Activated T-helper 1 cell treated with anti-CD3 and anti-CD28 coated beads, Interleukin-2, amount 50 U/mL, for 16 hours (primary cell): ENCODE measurements at places on chromosomes 11 and 22.

DNA sequence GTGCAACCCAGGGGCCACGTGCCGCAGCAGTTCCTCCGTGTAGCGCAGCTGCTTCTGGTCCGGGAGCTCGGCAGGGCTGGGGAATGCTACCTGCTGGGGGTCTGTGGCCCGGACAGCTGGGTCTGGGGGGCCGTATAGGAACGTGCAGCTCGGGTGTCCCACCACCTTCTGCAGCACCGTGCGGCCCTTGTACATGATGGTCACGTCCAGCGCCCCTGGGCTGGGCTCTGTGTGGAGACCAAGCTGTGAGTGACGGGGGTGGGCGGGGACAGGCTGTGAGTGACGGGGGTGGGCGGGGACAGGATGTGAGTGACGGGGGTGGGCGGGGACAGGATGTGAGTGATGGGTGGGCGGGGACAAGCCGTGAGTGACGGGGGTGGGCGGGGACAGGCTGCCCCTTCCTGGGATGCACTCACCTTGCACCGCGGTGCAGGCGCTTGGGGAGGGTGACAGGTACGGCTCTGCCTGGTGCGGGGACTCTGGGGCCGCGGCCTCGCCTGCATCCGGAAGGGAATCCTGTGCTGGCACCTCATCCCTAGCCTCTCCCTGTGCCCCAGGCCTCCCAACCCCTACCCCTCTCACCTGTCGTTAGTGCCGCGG lies 2.3 kb downstream of the IRF7 start:
- DNase-seq, result peak; percentile 72

DNA sequence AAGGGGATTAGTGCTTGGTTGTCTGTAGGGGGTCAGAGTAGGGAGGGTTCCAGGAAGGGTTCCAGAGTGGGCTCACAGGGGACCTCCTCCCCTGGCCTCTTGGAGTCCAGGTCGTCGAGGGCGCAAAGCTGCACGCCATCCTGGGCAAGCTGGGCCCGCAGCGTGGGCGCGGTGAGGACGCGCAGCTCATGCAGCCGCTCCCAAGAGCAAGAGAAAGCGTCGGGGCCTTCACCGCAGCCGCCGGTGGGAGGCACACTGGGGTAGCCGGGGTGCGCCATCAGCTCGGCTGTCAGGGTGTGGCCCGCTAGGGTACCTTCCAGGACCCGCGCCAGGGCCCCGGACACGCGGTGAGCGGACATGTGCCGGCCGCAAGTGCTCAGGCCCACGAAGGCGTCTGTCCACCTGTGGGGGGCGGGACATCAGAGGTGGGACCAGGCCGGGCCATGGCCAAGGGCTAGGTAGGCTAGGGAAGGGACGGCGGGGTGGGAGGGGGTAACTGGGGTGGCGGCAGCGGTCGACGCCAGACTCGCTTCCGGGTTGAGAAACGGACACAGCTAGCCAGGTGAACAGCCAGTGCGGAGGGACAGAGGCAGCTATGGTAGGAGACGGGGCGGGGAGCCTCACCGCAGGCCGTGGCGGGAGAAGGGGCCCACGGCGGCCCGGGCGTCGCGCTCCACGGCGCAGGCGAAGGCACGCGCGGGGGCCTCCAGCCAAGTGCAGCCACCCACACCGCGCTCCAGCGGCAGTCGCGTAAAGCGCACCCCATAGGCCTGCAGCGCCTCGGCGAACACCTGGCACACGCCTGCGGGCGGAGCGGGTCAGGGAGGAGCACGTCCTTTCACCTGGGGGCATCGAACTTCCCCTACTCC lies 1.2 kb downstream of the YDJC start:
- DNase-seq, result no peak

DNA sequence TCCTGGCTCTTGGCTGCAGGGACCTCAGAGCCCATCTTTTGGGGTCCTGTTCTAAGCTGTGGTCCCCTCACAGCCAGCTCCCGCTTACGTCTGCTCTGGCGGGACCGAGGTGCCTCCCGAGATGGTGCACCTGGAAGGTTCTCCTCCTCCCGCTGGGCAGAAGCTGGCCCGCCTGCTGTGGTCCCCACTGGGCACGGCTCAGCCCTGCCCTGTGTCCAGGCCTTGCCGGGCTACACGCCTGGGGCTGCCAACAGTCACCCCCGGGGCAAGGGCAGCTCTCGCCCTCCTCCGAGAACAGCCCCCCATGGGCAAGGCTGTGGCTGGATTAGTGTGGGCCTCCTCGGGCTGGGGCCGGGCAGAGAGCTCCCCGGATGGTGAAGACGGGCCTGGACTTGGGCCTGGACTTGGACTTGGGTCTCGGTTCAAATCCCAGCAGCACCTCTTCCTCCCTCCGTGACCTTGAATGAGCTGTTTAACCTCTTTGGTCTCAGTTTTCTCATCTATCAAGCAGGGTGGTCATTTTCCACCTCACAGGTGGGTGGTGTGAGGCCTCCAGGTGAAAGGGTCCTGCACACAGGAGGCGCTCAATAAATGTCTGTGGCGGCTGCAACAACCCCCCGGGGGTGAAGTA lies 998 bp downstream of the BAIAP2L2 start:
- no peak for DNase-seq

- DNase-seq, result no peak
Observed at GRCh38 chr11:34586488-34587281, 34.2 kb upstream of the EHF start.

DNA sequence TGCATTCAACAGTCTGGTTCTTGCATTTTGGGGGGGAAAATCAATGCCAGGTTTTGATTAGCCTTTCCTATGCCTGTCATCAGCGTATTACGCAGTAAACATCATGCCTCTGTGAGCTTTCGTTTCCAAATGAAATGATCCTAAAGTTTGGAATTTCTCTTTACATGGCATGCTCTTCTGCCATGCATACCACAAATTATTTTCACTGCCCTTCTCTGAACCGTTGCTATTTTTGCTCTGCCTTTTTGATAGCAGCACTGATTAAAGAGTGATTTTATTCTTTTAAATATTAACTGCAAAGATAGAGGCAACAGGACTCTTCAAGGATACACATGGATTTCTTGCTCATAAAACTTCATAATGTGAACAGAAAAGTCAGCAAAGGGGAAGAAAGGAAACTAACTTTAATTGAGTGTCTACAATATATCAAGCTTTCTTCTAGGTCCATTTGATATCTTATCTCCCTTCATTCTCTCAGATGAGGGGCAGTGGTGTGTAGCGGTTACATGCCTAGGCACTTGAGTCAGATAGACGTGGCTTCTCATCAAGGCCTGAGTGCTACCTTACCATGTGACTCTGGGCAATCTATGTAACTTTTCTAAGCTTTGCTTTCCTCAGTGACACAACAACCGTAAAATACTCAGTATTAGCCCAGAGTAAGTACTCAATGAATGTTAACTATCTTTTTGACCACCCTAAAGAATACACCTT lies 25.0 kb upstream of the FZD4 start:
- DNase-seq, result no peak

DNA sequence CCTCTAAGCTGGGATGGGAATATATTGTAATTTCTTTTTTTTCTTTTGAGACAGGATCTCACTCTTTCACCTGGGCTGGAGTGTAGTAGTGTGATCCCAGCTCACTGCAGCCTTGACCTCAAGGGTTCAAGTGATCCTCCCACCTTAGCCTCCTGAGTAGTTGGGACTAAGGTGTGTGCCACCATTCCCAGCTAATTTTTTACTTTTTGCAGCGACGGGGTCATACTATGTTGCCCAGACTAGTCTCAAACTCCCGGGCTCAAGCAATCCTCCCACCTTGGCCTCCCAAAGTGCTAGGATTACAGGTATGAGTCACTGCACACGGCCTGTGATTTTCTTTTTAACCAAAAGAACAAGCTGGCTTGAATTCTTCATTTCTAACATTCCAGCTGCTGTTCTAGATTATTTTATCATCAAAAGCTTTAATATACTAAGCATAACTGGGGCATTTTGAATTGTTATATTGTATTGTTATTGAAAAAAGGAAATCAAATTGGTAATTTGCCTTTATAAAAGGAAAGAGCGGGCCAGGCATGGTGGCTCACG lies 26.8 kb upstream of the PPP2R1B start:
- no peak for DNase-seq

GRCh38 chr11:87235366-87235765 lies 197.6 kb downstream of the TMEM135 start:
- no peak for DNase-seq

- no peak for DNase-seq
Observed at GRCh38 chr22:35312198-35313059, 12.7 kb downstream of the TOM1 start.

DNA sequence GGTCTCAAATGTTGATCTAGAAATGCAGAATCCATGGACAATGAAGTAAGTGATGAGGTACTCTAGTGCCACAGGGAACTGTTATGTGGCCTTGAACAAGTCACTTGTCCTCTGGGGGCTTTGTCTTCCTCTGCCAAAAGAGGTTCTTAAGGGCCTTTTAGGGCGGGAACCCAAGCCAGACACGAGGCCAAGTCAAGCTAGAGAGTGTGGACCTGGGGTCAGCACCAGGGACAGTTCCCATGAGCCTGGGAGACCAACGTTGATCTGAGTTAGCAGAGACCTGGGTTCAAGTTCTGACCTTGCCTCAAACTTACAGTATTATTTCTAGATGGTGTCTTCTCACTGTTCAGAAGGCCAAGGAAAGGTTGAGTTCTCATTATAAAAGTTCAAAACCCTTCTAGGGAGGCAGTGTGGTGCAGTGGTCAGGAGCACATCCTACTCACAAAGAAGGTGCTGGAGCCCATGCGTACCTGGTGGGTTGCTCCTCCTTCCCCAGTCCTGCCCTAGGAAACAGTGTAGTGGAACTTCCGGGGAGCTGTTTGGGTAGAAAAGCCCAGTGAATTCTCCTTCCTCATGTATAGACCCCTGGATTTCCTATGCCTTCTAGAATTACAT lies 121.5 kb downstream of the CHST1 start:
- no peak for DNase-seq

GRCh38 chr11:95849087-95849825 lies 59.0 kb downstream of the CEP57 start:
- DNase-seq, result no peak

DNA sequence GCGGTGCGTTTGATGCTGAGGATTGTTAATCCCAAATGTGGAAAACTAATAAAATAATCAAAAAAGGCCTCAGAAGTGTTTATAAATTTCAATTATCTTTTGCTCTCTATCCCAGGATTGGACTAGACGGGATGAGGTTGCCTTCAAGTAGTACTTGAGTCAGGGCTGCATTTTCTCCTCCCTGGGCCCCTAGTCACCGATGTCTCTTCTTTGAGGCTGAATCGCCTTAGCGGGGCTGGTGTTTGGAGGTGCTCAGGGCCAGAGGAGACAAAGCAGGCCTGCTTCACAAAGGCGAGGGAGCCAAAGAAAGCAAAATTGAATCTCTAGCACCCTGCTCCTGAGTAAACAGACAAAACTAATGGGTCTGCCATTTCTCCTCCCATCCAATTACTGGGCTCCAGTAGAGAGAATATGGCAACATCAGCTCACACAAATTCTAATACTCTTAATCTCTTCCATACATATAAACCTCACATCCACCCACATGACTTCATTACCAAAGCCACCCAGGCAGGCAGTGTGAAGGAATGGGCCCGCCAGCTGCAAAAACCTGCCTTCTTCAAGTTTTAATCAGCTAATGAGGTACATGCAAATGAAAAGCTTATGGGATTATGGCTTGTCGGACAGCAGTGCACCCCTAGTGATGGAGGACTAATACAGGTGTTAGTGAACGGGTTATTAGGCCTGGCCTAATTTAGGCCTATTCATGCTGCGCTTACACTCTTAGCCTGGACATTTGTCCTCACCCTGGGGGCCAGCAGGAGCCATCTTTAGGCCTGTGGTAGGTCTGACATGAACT lies 52.7 kb upstream of the HTATIP2 start:
- no peak for DNase-seq

DNA sequence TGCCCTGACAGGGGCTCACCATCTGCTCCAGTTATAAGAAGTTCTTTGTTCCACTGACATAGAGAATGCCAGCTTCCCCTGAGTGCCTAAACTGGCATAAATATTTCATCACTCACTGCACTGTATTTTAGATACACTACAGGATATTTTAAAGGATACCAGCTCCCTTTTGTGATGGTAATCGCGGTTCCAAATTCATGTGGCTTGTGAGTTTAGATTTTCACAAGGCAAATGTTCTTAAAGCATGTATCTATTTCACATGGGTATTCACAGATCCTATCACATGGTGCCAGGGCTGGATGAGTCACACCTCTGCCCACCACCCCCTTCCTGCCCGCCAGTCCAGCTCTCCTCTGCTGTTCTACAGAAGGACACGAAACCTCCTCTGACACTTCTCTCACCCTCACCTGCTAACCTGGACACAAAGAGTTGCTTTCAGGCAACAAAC lies 105.5 kb downstream of the KCNC1 start:
- no peak for DNase-seq

DNA sequence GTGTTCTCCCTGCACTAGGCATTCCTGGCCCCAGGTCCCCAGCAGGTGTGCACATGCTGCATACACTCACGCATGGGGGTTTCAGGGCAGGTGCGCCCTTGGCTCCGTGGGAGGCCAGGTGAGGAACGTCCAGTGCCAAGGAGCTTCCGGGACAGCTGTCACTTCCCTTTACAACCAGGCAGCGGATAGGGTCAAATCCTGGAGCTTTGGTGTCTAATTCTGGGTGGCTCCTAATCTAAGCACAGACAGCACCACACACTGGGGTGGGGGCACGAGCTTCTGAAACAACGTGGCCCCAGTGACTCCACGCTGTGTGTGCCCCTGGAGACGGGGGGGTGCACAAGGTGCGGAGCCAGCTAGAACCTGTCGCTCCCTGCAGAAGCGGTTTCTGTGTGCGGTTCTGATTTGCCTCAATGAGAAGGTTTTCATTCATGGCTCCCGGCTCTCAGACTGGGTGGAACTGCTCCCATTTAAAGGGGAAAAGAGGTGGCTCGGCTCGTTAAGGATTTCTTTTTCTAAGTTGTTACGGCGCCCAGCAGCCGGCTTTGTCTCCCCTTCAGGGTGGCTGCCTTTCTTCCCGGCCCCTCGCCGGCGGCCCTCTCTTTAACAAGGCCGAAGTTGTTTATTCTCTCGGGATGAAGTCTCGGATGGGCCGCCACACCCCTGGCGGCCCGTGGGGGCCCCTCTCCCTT lies 5.0 kb downstream of the CCND1 start:
- DNase-seq, result no peak

- DNase-seq, result no peak
Observed at GRCh38 chr11:131138731-131139130, 222.5 kb upstream of the SNX19 start.

GRCh38 chr11:124917115-124917637 lies 1.9 kb upstream of the HEPN1 start:
- DNase-seq, result no peak

DNA sequence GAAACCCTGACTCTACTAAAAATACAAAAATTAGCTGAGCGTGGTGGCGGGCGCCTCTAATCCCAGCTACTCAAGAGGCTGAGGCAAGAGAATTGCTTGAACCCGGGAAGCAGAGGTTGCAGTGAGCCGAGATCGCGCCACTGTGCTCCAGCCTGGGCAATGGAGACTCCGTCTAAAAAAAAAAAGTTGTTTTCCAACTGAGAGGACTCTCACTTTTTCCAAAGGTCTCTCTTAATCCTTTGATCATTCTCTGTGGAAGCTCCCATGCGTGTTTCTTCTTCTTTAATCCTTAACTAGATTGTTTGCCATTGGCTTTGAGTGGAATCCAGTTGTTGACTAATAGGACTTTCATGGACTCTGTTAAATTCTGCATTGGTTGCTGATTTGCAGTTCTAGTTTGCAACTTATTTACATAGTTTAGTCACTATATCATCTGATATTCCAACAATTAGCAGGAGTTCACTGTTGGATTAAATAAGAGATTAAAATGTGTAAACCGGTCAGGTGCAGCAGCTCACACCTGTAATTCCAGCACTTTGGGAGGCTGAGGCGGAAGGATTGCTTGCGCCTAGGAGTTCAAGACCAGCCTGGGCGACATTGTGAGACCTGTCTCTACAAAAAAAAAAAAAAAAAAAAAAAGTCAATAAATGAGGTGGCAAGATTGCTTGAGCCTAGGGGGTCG lies 79.7 kb downstream of the C22orf31 start:
- no peak for DNase-seq

GRCh38 chr11:45431046-45432018 lies 145.2 kb upstream of the SYT13 start:
- DNase-seq, result no peak
